ENCODE measurements at places on chromosomes 6 and 20.

GRCh38 chr20:32661820-32662528 is 11.8 kb downstream of the C20orf203 start:
- no peak for DNase-seq

- DNase-seq, result no peak
Measured at GRCh38 chr20:63377256-63377941, 16.2 kb upstream of the CHRNA4 start.

GRCh38 chr20:57968120-57968519 is 258.3 kb upstream of the PMEPA1 start:
- DNase-seq, result no peak

DNA sequence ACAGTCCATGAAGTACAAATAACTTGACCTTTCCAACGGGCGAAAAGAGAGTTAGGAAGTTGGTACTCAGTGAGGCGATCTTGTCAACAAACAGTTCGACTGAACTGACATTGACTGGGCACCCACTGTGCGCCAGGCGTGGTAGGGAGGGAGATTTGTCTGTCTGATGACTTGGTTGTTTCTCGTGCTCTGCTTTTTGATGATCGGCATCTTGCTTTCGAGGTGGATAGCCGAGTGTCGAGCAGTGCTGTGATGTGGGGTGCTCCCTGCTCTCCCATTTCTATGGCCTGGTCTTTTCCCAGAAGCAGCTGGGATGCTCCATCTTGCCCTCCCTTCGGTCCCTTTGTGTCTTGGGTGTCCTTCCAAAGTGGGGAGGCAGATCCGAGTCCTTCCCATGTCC is 30.4 kb downstream of the RPP40 start:
- DNase-seq, result no peak

GRCh38 chr6:75236630-75237029 is 7.0 kb downstream of the COX7A2 start:
- DNase-seq, result no peak

- DNase-seq, result no peak
Measured at GRCh38 chr6:144855812-144856531, 570.8 kb downstream of the UTRN start.

DNA sequence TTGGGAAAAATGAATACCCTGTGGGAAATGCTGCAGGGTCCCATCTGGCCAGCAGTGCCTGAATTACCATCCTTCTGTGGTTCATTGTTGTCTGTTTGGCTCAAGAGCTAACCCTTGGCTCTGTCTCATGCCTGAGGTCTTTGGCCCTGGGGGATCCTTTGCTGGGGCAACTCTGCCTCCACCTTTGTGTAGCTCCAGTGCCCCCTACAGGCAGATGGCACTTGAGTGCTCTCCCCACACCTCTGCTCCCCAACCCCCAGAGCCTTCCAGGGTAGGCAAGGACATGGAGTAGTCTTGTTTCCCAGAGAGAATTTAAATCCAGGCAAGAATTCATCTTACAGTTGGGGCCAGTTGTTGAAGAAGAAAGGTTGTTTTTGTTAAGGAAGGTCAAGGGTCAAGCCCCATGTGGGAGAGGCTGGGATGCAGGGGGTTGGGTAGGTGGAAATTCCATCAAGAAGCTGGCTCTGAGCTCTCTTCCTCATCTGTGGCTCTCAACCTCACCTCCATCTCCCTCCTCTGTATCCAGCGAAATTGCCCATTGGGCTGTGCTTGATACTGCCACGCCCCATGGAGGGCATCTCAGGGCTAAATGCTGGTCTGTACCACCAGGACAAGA is 44.2 kb downstream of the ZNF831 start:
- peak; percentile 77 for DNase-seq

DNA sequence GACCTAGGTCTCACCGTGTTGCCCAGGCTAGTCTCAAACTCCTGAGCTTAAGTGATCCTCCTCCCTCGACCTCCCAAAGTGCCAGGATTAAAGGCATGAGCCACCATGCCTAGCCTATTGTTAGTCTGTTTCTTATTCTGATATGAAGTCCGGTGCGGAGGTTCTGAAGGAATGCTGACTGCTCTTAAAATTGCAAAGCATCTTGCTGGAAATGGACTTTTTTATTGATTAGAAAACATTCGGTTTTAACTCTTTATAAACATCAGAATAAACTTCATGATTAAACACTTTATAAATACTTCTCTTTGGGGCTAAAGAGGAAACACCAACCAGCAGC is 3.2 kb downstream of the TNFAIP3 start:
- no peak for DNase-seq

DNA sequence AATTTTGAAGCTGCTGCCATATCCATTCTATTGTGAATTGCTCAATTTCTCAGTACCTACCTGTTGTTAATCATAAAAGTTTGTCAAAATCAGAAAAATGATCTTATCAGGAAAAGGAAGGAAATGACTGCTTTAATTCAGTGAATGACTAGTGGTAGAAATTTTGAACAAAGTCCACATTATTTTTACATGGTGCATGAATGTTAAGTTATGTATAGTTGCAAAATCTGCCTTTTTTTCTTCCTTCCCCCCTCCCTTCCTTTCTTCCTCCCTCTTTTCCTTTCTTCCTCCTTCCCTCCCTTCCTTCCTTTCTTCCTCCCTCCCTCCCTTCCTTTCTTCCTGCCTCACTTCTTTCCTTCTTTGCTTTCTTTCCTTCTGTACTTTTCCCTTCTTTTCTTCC is 127.1 kb upstream of the TSHZ2 start:
- DNase-seq, result no peak

DNA sequence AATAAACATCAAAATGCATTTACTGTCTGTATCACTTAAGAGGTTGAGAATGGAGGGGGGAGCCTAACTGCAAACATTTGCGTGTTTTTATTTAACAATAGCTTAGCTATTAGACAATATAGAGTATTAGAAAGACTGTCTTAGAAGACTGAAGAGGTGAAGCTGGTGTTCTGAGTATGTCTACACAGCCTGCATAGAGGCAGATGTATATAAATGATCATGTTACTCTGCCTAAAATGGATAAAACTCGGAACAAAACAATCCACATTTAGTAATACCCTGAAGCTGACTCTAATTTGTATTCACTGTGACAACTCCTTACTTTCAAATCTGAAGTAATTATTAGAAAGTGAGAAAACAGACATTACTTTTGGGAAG is 181.9 kb downstream of the GMPR start:
- no peak for DNase-seq

DNA sequence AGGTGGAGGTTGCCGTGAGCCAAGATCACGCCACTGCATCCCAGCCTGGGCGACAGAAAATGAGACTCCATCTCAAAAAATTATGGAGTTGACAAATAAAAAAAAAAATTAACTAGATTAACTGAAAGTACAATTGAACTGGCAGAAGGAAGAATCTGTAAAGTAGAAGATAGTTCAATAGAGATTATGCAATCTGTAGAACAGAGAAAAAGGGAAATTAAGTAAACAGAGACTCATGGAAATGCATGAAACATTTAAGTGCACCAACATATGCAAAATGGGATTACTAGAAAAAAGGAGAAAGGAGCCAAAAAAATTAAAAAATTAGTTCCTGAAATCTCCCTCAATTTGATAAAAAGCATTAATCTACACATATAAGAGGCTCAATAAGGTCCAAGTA is 188.8 kb upstream of the KHDRBS2 start:
- DNase-seq, result no peak

DNA sequence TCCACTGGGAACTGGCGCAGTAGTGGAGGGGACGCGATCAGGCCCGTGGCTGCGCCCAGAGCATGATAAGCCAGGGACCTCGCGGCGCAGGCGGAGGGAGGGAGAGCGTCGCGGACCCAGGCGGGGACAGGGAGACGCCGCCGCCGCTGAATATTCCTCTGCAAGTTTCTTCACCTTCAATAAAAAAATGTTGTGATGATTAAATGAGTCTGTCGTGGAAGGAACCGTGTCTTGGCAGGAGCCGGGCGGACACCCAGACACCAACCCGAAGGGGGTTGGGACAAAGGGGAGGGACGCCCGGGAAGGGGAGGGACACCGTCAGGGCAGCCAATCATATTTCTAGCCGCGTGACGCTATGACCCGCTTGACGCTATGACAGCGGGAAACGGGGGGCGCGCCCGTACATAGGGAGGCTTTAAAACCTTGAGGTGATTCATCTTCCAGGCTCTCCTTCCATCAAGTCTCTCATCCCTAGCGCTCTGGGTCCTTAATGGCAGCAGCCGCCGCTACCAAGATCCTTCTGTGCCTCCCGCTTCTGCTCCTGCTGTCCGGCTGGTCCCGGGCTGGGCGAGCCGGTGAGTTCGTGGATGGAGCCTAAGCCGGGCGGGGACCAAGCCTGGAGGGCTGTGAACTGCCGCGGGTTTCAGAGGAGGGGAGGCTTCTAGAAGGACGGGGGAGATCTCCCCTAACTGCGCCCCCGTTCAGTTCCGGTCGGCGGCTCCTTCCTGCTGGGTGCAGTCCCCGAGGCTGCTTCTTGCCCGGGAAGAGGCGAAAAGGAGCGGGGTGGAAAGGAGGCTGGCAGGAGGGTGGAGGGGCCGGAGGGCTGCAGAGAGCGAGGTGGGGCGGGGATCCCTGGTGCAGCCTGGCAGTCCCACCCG is at the start of gene ULBP2:
Gene ULBP2 (plus strand): TSS at position 432 of the 878 bp plus-strand sequence. CDS start 59 bp downstream, at position 491.
- DNase-seq, result peak; percentile 77

DNA sequence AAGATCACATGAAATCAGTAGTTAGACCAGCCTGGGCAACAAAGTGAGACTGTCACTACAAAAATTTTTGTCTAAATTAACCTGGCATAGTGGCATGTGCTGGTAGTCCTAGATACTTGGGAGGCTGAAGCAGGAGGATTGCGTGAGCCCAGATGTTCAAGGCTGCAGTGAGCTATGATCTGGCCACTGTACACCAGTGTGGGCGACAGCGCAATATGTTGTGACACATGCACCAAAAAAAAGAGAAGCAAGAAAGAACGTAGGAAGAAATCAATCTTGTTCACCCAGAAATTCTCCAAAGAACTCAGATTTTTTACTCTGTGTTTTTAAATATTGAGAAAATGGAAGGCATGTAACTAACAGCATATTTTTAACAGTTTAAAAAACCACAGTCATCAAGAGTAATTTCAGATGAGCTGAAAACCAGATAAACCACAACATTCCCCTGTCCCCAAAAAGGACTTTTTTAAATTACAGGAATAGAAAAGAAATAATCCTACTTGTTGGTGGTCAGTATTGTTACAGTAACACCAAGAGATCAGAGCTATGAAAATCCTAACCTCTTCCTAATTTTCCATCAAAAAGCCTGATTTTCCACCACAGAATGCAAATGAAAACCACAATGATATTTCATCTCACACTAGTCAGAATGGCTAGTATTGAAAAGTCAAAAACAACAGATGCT is 240.2 kb downstream of the KHDC1L start:
- no peak for DNase-seq

DNA sequence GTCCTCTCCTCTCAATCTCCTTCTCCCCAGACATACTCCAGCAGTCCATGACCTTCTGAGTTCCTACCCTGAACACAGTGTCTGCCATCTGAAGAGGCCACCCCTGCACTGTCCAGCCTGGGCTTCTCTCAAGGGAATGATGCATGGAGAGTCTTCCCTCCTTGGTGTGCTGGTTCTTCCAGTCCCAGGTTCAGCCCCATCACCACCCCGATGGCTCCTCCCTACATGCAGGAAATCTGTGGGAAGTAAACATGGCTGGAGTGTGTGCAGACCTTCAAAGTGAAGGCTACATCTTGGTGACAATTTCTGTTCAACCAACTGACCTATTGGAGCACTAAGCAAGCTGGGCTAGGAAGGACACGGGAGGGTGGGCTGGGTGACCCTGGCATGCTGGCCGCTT is 121.0 kb upstream of the JAG1 start:
- DNase-seq, result no peak

DNA sequence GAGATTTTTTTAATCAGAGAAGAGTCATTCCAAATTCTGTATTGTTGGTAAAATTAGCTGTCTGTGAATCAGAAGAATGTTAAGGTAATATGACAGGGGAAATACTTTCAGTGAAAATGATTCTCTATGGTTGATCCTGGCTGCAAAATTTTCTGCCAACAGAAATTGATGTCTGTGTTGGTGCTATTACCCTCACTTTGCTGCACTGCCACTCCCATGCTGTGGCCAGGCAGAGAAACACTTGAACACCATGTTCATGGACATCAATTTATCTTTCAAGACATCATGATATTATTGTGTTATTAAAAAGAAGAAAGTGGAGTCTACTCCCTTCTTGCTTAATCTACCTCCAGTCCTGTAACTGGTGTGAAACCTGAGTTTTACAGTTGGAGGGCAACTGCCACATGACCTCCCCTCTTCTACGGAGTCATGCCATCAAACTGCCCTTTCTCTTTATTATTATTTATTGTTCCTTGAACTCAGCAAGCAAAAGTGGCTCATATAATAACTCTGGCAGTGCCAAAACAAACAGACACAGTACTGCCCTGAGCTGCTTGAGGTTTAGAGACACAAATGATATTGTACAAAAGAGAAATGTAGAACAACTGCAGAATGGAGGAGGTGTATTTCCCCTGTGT is 288.0 kb upstream of the JAG1 start:
- DNase-seq, result no peak

GRCh38 chr20:51050531-51051075 is 27.7 kb upstream of the KCNG1 start:
- no peak for DNase-seq

- no peak for DNase-seq
Measured at GRCh38 chr6:167811442-167812087, 15.1 kb upstream of the AFDN start.

- DNase-seq, result no peak
Measured at GRCh38 chr20:22004946-22005345, 299.5 kb downstream of the PAX1 start.

DNA sequence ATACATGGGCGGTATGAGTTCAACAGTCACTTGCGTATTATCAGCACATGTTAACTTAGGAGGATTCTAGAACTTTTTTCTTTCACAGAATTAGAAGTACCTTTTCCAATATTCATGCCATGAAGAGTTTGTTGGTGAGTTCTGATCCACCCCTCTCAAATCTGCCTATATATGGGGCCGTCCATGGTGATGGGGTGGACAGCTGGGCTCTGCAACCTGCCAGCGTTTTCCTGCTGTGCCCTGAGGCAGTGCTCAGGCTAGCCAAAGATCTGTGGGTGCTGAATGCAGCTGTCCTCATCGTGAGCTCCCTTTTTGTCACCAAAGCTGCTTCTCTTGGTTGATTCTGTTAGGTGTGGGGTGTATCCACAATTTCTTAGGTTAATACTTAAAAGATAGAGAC is 88.7 kb downstream of the THBS2 start:
- no peak for DNase-seq

DNA sequence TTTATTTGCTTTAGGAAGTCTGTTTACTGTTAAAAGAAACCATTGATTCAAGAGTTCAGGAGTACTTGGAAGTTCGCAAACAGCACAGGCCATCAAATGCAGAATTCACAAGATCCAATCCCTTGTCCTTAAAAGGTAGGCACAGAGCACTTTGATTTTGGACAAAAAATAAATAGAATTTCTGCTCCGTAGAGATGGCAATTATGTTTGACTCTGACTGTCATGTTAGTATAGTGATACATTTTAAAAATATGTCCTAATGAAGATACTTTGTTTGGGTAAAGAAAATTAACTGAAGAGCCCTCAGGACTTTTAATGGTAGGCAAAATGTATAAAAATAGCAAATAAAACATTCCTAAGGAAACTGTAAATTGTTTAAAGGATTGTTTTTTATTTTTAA is 113.1 kb downstream of the JAG1 start:
- no peak for DNase-seq

Data from endothelial cell (in vitro differentiated cells).